ENCODE measurements at places on chromosomes 7 and 10.

DNA sequence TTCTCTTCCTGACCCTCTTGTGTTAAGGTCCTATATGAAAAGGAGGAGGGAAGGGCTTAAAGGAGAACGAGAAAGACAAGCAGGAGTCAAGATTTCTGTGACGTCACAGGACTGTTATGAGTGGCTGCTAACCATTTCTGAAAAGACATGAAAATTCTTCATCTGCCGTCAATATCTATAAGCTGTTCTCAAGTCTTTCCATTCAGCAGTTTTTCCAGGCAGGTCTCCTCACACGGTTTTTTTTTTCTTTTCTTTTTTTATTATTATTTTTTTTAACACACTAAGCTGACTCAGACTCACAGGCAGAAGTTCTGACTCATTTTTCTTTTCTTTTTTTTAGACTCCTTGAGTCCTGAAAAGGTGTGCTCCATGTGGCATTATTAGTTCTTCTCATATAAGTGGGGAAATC, 72.0 kb downstream of the DGKI start:
- no peak for DNase-seq

- no peak for DNase-seq
Measured at GRCh38 chr7:150388709-150389531, 9.8 kb downstream of the ZNF775 start.

GRCh38 chr10:5590816-5591215, 66.1 kb downstream of the CALML3 start:
- DNase-seq, result no peak

DNA sequence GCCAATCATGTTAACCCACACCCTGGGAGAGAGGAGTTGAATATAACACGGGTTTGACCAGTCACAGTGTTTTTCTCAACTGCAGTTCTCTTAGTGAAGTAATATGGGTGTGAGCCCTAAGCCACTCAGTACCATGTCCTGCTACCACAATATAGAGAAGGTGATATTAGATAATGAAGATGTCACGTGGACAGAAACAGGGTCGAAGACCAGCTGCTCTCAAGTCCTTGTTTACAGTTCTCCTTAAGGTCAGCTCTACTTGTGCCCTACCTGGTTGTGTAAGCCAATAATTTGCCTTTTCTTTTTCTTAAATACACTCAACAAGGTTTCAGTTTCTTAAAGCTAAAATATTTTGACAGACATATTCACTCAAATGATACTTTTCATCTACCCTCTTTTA, 128.3 kb upstream of the POT1 start:
- DNase-seq, result no peak

DNA sequence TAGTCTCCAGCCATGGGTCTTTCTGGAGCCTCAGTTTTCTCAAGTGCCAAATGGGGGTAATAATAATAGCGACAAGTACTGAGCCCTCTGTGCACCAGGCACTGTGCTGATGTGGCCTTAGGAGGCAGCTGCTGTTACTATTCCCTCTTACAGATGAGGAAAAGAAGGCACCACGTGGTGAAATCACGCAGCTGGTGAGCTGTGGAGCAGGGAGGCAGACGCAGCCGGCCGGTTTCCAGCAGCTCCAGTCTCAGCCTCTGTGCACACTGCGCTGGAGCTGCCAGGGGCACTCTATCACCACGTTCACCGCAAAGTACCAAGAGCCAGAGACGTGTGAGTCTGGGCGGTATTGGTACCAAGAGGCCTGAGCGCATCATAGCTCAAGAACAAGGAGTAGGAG, 9.6 kb downstream of the PYROXD2 start:
- no peak for DNase-seq

- DNase-seq, result no peak
Measured at GRCh38 chr7:151342811-151343210, 1.2 kb downstream of the NUB1 start.

DNA sequence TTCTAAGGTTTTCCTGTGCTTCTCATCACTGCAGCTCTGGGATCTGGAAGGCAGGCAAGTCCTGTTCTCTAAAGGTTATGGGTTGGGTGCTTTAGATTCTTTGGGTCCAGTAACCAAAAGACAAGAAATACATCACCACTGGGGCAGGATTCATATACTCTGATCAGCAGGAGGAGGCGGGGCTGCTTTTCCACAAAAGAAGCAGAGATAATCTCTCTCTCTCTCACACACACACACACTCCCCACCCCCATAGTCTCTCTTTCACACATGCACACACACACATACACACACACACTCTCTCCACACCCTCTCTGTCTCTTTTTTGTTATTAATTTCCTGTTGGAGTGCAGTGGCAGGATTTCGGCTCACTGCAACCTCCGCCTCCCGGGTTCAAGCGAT, 13.0 kb upstream of the ACBD5 start:
- DNase-seq, result no peak

DNA sequence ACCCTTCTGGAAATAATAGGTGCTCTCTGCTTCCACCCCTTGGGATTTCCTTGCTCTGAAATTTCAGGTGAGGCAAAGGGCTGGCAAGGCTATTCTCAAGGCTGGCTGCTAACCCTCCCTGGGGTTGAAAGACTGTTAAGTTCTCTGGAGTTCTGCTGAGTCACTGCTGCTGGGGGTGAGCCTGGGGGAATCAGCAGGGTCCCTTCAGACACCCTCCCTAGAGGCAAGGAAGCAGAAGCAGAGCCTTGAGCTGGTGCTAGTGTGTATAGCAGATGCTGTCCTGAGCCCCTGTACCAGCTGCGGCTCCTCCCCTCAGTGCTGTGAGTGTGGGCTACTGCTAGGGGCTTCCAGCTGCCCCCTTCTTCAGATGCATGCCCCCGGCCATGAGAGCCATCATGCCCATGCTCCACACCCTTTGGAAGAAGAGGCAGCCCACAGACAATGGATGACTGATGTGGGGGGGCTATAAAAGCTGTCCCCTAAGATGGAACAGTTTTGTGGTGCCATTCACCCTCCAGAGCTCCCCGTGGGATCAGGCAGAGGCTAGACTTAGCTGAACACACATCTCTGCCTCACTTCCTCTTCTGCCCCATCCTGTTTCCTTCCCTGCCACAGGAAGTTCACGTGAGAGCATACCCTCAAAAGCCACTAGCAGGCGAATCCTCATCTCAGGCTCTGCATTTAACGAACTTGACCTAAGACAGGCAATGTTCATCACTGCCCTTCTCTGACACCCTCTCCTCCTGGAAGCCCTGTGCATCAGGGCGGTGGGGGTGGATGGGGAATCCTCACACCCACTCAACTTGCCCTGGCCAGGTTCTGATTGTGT, 91.8 kb downstream of the SH3PXD2A start:
- no peak for DNase-seq

- DNase-seq, result no peak
Measured at GRCh38 chr10:27804136-27804535, 58.5 kb upstream of the MKX start.

GRCh38 chr7:123498601-123499000, 35.8 kb downstream of the IQUB start:
- no peak for DNase-seq

- DNase-seq, result no peak
Measured at GRCh38 chr10:5071411-5072198, 22.6 kb upstream of the AKR1C3 start.

DNA sequence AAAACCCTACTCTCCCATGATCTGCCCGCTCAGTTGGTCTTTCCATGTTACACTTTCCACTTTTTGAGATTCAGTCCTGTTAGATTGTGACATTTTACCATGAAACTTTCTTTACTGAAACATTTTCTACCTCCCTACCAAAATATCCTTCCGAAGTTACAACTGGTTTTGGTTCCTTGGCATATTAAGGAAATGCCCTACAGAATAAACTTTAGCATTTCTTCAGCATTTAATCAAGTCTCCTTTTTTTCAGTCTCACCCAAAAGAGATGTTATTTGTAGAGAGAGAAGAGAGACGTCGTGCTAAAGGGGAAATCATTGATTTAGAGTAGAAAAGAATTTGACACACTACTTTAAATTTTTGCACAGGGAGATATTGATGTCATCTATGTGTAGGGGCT, 9.7 kb upstream of the FEZF1 start:
- DNase-seq, result no peak

DNA sequence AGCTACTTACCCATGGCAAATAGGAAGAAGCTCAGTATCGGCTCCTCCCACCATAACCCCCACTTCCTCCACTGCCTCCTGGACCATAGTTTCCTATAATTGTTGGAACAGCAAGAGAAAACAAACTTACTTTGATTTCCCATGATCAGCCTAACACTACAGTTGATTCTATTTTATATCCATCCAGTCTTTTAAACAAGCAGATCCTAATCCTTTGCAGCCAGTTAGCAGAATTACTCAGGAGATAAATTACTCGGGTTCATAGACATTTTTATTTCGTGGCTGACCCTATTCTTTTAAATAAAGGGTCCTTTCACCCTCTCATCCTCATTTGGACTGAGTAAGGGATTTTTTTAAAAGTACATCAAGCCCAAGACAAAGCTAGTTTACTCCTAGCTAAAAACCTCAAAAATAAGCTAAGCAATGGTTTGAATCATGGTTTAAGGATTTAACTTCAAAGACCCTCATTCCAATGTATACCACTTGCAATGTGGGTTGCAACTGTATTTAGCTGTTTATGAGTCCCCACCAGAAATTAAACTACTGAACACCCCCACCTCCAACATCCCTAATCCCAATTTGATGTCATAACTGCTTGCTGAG, 8.0 kb downstream of the HNRNPA2B1 start:
- DNase-seq, result no peak

- no peak for DNase-seq
Measured at GRCh38 chr10:131675104-131675503, 225.7 kb upstream of the PPP2R2D start.

GRCh38 chr7:102444961-102445673, 11.7 kb downstream of the ORAI2 start:
- DNase-seq, result no peak

GRCh38 chr10:124611738-124612137, 132.4 kb downstream of the FAM53B start:
- DNase-seq, result no peak

DNA sequence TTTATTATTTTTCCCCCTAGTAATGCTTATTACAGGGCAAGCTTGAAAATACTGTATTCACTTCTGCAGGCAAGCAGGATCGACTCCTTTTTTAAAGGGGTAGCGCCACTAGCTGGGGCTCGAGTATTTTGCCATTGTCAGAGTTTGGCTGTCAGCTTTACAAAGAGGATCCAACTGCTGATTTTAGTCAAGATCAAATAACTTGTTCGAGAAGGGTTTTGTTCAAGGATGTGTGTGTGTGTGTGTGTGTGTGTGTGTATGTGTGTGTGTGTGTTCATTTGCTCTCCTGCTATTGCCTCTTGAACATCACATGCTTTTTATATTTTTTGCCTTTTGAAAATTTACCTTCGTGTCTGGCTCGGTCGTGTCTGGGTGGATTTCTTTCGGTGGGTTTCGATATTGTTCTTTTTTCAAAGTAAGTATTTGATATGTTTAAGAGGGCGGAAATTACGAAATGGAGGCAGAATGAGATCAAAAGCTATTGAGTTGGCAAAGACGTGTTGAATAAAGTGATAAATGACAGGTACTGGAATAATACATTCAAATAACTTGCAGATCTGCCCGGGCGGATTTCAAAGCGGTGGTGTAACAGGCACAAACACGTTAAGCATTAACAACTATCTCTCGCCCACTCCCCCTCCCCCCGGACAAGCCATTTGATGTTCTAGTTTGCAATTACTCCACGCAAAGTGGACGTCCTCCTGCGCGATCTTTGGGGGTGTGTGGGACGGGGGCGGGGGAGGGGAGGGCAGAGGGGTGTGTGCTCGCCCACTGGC, 1.1 kb downstream of the ARID5B start:
- no peak for DNase-seq

- DNase-seq, result no peak
Measured at GRCh38 chr10:130877126-130877525, 434.4 kb downstream of the TCERG1L start.

GRCh38 chr7:121945480-121946236, 72.7 kb downstream of the PTPRZ1 start:
- no peak for DNase-seq

DNA sequence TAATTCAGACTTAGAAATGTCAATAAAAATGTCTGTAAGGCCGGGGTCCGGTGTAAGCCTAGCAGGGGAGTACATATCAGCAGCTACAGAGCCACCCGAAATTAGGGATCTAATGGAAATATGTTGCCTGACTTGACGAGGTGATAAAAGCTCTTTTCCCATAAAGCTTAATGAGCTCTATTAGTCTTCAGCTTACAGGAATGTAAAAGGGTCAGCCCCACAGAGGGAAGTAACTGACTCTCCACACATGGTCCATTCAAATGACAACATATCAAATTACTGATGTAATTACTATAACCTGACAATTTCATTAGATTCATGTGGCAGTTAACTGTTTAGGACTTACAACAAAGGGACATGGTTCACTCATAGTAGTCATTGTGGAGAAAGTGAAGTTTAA, 62.3 kb downstream of the ATE1 start:
- DNase-seq, result no peak

DNA sequence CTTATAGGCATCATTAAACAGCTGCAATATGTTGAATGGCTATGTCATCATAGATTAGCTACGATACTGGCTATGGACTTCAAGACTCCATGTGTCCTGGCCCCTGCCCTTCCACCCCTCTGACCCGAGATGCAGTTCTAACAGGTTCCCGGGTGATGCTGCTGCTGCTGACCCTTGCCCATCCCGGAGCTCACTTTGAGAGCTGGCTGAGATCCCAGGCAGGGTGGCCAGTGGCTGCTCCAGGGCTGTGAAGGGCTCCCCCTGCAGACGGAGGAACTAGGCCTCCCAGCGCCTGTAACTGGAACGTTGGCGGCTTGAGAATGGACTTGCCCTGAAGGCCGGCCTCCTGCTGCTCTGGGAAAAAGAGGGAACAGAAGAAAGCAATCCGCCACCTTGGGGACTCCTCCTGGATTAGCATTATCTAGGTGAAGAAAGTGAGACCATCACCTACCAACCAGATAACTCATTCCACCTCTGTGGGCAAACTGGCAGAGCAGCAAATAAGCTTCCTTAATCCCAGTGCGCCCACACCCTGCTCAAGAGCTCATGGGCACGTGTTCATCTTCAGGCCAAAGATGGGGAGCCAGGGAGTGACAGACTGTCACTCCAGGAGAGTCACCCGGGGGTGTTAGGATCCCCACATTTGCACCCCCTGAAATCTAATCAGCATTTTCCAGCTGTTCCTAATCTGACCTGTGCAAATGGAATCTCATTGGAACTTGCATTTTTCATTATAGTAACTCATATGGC, 56.8 kb downstream of the PARP12 start:
- DNase-seq, result no peak

GRCh38 chr7:148543-148931, 43.8 kb upstream of the FAM20C start:
- DNase-seq, result no peak

DNA sequence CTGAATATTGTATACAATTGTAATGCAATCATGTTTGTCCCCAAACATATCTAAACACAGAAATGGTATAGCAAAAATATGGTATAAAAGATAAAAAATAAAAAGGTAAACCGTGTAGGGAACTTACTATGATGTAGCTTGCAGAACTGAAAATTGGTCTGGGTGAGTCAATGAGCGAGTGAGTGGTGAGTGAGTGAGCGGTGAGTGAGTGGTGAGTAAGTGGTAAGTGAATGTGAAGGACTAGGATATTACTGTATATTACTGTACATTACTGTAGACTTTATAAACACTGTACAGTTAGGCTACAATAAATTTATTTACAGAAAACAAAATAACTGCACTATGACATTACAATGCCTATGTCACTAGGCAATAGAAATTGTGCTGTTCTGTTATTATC, 1163.2 kb upstream of the SORCS1 start:
- no peak for DNase-seq
